ENCODE measurements at places on chromosomes 2 and 18.

DNA sequence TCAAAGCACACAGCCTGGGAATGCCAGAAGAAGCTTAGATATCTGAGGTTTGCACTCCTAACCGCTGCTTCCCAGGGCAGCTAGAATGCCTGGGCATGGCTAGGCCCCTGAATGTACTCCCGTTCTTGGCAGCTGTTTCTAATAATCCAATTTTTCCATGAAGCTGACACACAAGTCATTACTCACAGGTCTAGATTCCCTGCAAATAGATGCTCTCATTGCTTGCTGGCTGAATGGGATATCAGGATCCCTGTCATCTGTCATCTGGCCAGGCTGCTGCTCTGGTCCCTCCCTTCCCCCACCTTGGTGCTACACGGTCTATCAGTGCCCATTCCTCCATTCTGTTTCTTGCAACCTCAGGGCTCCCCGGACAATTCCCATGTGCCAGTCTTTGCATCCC, 40.7 kb upstream of the TEX51 start:
- no peak for DNase-seq

GRCh38 chr2:180505203-180505602, 475.2 kb upstream of the UBE2E3 start:
- DNase-seq, result no peak

GRCh38 chr2:173296235-173296634, 58.4 kb upstream of the CDCA7 start:
- no peak for DNase-seq

DNA sequence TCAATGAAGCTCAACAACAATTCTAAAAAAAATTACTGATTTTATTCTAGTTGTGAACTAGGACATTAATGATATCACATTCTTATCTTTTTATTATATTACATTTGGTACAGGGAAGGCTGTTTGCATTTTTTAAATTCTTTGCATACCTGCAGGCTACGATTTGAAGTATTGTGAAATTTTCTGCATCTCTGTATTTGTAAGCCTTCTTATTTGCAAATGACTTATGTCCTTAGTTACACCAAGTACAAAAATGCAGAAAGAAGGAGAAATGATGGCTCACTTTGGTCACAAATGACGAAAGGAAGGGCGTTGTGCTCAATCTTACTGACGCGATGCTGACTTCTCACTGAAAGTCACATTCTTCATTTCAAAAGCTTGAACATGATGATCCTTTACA, 227.5 kb upstream of the SOX11 start:
- no peak for DNase-seq

DNA sequence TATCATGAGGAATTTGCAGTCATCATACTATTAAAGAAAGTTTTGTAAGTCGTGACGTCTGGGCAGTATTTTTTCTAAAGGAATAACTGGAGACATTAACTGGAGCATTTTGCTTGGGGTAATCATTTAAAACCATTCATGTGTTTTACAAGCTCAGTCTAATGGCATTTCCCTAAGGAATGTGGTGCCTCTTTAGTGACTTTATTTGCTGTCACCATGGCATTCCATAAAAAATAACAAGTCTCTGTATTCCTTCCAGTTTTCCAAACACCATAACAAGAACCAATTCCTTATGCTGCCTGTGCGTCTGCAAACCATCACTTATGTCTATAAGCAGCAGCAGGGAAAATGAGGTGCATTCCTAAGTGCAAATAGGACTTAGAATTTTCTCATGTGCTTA, 82.8 kb downstream of the EPB41L3 start:
- no peak for DNase-seq

GRCh38 chr18:70994116-70994515, 705.3 kb downstream of the SOCS6 start:
- DNase-seq, result no peak

DNA sequence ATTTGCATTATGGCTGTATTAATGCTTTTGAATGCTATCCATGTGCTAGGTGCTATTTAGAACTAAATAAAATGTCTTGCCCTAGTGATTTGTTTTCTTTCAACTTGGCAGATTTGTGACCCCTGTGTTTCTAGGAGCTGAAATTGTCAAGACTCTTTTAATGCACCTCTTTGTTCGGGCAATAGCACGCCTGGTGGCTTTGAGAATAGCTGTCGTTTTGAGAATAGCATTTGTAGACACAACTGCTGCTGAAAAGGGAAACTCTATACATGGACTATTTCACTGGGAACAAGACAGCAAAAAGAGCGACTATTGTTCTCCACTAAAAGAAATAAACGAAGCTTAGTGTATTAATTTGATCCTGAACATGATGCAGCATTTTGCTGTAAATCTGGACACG, 352.1 kb upstream of the ZNF521 start:
- DNase-seq, result no peak

DNA sequence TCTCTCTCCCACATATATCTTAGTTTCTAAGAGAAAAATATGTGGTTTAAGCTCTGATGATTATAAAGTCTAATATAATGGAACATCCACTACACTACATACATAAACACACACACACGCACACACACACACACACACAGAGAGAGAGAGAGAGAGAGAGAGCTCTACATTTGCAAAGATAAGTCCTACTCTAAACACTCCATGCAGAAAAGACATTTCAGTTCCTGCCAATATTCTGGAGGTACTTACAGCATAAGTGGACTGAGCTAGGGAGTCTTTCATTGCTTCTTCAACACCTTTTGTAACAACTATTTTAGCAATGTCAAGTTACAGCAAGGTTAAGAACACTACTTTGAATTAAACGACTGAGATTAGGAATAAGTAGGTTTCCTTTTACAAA, 80.1 kb downstream of the FIGN start:
- DNase-seq, result no peak

- DNase-seq, result no peak
These were observed 1.4 kb downstream of the AKAIN1 start for GRCh38 chr18:5195656-5196055.

- DNase-seq, result no peak
These were observed 50.6 kb upstream of the EML6 start for GRCh38 chr2:54672590-54673456.

DNA sequence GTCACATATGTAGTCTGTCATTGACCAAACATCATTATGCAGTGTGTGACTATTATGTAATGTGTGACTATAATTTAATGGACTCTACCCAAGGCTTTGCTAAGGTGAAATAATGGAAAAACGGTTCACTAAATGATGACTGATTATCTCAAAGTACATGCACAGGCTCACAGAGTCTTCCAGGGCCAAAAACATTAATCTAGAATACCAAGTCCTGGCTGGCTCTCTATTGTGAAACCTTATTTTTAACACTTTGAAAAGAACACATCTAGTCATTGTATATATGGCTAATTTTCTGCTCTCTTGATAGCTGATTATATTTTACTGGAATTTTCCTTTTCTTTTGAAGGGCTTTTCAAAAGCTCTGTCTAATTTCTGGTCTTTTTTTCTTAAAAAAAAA, 102.9 kb upstream of the THUMPD2 start:
- DNase-seq, result no peak

DNA sequence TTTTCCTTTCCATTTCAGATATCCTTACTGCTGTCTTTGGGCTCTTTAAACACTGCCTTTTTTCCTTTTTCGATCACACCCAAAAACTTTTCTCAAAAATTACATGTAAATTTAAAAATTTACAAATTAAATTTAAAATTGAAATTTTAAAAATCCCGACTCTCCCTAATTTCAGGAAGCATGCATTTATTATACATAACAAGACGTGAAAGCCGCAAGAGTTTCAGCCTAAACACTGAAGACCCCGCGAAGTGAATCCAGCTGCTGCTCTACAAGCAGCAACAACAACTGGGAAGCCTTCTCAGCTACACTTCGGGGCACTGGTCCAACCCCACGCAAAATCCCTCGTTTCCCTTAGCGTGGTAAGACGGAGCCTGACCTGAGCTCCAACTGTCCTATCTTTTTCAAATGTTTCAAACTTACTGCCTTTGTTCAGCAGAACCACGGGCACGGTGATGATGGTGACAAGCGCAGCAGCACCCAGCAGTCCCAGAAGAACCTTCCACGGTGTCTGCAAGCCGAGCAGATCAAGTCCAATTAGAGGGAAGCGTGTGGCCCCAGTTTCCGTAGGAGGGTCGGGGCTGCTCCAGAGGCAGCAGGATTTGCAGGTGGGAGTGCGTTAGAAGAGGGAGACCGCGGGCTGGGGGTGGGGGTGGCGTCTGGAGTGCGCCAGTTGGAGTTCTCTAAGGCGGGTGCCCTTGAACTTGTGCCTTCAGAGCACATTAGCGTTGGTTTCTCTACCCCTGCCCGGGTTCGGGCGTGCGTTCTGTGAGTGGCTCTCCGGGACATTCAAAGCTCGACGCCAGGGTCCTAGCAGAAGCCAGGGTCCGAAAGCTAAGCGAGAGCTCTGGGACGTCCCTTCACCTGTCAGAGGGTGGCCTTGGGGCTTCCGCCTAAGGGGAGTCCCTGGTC, 783 bp downstream of the DPP4 start:
- DNase-seq, result no peak

DNA sequence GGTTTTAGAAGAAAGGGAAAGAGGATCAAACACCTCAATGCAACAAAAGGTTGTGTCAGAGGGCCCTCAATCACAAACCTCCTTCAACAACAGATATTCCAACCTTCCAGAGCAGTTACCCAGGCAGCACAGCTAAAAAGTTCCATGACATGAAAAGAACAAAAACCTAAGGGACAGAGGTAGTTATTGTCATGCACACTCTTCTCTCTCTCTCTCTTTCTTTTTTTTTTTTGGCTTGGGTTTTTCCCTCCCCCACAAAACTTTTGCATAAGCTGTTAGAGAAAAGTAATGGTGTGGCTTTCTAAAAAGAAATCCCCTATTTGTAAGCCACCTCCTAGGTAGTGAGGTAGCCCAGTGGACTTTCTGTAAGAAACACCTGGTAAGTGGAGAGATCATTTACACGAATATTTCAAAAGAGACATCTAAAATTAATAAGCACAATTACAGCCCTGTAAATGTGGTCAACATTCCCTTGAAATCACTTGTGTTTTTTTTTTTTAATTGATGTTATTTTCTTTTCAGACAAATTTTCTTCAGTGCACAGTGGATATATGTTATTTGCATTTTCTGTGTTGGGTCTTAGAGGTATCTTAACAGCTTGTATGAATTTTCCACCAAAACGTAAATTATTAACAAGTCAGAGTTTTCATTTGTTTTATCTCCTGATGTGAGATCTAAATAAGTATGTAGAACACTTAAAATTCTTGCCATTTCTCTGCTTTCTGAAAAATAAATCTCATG, 48.4 kb downstream of the ZEB2 start:
- DNase-seq, result no peak

- no peak for DNase-seq
These were observed 180.2 kb upstream of the KLHL29 start for GRCh38 chr2:23204685-23205242.

DNA sequence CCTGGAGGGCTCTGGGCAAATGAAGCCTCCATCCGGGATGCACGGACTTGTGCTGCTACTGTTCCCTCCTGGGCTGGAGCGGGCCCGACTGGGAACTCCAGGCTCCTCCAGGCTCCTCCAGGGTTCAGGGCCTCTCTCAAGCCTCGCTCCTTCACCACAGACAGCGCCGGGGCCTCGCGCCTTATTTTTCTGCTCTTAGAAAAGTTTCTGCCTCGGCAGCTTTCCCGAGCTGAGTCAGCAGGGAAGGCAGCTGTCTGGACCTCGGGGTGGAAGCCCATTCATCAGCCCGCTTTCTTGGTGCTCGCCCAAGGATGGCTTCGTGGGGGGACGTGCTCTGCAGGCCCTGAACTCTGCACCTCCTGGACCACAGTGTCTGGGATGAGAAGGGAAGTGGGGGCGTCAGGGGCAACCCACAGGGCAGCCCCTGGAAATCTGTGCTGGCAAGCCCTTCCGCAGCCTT, 12.9 kb upstream of the TEX51 start:
- no peak for DNase-seq

DNA sequence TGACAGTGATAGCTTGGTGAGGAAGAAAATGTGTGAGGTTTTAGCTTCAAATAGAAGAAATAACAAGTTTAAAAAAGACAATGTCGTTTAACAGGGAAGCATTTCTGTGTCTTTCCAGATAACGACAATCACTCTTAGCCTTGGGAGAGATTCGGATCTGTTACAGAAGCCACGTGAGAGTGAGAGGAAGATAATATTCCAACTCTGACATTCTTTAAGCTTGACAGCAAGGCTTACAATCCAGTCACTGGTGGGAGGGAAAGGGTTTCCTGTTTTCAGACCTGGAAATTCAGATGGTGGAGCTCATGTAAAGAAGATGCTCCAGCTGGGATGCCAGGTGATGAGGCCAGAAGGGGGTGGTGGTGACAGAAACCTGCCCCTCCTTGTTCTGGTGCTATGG, 30.8 kb downstream of the FBXO48 start:
- no peak for DNase-seq

DNA sequence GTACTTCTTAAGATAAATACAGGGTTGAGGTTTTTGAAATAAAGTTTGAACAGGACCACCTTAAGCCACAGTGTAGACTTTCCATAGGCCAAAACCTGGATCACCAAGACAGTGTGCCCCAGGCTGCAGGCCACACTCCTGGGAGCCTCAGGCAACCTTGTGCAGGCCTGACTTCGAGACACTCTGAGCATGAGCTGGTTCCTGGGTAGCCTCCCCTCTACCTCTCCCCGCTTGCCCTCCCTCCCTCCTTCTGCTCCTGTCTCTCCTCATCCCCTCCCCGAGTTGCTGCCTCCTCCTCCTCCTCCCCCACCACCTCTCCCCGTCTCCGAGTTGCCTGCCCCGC, 10.6 kb upstream of the PROC start:
- DNase-seq, result no peak

DNA sequence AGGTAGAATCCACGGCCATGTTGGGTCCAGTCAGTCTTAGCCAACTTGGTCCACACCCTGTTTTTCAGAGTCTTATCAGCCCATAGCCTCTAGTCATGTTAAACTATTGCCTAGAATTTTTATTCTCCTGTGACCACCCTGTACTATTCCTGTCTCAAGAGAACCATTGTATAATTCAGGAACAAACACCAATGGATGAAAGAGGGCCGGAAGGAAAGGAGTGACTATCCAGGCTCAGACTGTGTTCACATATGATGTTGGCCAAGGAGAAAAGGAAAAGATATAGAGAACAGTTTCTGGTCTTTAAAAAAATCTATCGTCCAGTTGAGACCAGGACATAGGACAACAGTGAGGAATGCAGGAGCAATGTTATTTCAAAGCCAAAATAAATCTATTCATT, 82.9 kb upstream of the SETBP1 start:
- no peak for DNase-seq

- DNase-seq, result no peak
These were observed 163.0 kb downstream of the MREG start for GRCh38 chr2:215850380-215850779.

- no peak for DNase-seq
These were observed 59.9 kb downstream of the USP37 start for GRCh38 chr2:218508299-218508698.

GRCh38 chr2:25215948-25216679, 47.7 kb upstream of the POMC start:
- DNase-seq, result peak; percentile 74

GRCh38 chr2:232485348-232485756, 2.3 kb downstream of the ECEL1 start:
- DNase-seq, result no peak

Data from hypothalamus (tissue), 51 donors.